Stimulated activated CD8-positive, alpha-beta memory T cell treated with anti-CD3 and anti-CD28 coated beads, Interleukin-4, amount 100 ng/mL, for 1 hour (primary cell): ENCODE measurements at places on chromosomes 2 and 18.

- no peak for DNase-seq
These were observed 12.9 kb downstream of the STAT1 start for GRCh38 chr2:191001032-191001431.

- DNase-seq, result no peak
These were observed 63.2 kb downstream of the CCBE1 start for GRCh38 chr18:59633961-59634485.

- peak; percentile 0 for DNase-seq
These were observed 125.3 kb downstream of the TMEM131 start for GRCh38 chr2:97870396-97870843.

DNA sequence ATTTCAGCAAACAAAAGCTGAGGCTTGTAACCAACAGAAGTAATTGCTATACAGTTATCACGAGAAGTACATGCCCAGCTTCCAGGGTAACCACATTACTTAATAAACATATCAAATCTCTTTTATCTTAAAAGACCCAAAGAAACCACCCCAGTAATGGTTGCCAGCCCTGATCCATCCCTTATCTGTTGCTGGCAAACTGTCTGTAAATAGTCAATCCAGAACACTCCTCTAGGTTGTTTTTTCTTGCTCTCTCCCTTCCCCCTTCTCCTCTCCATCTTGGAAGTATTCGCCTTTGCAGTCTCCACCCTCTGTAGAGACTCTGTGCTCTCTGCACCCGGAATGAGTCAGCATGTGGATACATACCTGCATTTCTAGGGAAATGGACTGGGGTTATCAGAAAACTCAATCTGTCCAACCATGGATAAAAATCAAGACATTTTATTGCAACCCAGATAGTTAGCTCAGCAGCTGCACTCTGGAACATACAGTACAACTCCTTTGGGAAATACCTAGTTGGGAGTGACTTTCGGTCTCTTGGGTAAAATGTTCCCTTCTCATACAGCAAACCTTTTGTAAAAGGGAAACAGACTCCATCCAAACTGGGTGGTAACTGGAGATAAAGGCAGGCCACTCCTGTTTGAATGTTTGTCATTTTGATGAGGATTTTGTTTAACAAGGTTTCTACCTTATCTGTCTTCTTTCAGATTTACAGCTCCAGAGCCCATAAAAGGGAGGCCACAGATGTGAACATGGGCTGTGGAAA is 123.5 kb upstream of the FOSL2 start:
- DNase-seq, result no peak

DNA sequence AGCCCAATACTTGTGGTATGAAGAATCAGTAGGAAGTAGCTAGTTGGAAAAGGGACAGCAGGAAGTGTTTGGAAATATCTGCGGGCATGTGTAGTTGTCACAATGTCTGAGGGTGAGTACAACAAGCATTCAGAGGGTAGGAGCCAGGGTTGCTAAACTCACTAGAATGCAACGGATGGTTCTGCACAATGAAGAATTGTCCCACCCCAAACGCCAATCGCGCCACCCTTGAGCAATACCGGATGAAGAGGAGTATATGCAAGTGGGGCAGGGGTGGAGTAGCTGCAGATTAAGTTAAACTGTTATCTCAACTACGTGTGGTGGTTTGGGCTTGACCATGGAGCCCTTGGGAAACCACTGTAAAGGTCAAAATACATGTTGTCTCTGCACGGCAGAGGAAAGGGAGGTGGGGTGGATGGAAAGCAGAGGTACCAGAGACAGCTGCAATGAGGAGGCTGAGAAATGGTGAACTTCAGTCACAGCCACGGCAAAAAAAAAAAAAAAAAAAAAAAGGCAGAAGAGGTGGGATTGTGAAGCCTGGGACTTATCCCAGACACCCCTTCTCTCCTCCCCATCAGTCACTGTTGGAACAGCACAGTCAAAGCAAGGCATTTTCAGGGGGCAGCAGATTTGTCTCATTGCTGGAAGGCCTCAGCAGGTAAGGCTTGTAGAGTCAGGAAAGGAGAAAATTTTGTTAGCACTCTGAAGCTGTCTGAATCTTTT is 5.2 kb downstream of the CCL20 start:
- DNase-seq, result no peak

DNA sequence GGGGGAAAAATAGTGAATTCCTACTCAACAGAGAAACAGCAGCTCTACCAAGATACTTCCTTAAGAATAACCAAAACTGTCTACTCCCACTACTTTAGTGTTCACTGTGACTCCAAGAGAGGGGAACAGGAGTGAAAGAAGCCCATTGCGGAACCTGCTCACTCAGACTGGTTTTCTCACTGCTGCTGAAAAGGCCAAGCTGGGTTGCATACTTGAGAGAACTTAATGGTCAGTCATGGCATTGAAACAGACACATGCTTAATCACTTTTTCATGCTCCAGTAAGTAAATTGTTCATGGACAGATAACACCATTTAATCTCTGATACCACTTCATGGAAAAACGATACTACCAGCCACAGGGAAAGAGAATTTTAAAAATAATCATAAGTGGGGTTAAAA is 35.7 kb upstream of the SLC8A1 start:
- DNase-seq, result no peak

- DNase-seq, result no peak
These were observed 2.7 kb upstream of the VWA3B start for GRCh38 chr2:98084151-98084868.

DNA sequence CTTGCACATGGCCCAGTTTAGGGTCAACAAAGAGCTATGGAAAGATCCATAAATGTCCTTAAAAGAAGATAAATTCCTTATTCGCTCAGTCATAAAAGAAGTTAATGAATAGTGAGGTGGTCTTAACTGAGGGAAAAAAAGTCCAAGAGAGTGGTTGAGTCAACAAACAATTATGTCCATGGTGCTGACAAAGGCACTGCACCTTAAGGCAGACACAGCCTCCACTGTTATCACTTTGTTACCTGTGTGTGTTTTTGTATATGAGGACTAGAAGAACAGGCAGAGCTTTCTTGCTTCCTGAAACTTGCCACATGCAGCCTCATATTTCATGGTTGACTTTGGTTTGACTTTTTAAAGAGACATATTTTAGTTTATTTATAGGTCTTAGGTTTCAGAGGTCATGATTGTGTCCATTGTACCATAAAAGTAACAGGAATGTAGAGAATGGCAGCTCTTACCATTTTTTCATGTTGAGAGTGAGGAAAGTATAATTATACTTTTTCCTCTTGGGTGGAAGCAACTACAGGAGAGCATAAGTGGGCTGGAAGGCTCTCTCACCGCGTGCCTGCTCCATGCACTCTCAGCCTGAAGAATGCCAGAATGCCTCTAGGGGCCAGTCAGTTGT is 93.6 kb downstream of the XRCC5 start:
- DNase-seq, result no peak

DNA sequence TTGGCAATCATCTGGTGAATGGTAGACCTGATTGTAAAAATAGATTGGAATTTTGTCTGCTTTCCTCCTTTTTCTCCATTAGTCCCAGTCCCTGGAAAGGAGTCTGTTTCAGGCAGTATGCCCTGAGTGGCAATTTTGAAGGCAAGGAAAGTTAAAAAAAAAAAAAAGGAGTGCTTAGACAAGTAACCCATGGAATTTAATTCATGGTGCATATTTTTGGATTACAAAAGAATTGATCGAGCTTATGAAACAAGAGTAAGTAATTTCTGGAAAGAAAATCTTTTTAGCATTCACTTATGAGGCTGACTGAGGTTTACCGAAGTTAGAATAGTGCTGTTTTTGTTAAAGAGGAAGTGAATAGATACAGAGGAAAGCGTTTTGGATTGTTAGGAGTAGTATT is 29.4 kb upstream of the TMEM178A start:
- DNase-seq, result no peak

DNA sequence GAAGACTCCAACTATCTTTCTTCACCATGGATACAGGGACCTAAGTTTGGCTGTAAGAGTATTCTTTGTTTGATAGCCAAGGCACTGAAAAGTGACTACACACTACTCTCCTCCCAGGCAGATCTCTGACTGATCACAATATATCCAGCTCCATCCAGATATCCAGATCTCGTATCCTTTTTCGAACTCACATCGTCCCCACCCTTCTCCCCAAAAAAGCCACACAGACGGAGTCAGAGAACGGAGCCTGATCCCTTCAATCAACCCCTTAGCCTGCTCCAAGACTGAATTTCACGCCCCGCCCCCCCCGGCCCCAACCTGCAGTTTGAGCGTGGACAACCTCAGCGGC is 533 bp downstream of the DHX57 start:
- DNase-seq, result no peak

DNA sequence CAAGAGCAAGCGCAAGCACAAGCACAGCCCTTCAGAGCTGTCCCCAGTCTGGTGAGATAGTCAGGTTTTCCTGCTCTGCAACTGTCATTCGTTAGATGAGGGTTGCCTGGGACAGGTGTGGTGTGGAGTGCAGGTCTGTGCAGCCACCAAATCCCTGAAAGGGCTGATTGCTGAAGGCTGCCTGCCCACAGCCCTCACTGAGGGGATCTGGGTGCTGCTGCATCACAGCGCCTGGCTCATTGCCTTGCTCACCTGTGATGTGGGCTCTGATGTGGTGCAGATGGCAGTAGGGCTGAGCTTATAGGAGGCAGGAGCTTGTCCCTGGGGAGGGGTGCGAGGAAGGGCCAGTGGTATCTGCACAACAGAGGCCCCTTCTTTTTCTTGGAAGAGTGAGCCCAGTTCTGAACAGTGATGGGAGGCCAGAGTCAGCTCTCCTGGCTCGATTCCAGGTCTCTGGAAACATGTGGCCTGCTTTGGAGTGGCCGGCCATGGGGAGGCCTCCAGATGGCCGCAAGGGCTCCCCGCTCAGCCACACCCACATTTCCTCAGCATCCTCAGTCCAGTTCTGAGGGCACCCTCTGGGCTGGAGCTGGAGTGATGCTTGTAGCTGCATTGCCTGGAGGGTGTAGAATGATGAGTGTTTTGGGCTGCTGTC is 11.4 kb downstream of the UBE2F start:
- DNase-seq, result no peak

DNA sequence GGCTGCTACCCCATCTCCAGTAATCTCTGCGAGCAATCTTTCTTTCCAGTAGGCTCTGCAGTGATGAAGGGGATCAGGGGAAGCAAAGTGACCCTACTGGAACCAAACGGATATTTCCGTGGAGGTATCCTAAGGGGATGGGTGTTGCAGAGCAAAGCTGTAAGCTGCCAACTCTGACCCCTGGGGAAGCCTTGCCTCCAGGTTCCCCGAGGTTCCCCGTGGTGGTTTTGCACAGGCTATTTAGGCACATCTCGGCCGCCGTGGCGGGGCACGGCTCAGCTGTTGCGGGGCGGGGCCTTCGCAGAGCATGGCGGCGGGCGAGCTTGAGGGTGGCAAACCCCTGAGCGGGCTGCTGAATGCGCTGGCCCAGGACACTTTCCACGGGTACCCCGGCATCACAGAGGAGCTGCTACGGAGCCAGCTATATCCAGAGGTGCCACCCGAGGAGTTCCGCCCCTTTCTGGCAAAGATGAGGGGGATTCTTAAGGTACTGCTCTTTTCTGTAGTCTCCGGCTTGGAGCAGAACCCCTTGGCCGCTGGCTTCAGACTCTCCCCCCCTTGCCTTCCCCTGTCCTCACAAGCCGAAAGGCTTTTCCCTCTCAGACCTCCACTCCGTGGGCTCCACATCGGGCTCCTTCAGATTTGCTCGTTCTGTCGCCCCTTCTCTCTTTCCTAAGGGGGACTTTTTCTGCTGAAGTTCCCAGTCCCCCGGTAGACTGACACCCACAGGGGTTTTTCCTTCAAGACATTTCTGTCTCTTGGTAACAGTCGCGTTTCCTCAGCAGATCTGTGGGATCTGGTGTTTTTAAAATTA is at the start of gene COMMD1:
TSS of gene COMMD1 (plus strand) at position 303 of the 814 bp plus-strand sequence. CDS start at position 308, 5 bp downstream.
- DNase-seq, result peak; percentile 57

DNA sequence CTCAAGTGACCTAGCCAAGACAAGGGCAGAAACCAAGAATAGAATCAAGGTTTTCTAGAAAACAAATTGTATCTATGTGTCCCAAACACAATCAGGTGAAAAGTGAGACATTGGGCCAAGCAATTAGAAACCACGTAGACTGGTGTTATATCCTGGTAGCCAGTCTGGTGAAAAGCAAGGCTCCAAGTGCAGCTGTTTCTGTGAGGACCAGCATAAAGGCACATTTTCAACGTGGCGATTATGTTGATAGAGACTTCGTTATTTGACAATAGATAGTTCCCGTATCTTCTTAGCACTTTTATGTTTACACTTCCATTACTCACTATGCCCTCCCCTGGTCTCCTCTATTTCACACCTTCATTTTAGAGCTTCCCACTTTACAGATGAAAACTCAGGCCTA is 103.2 kb upstream of the ZFP36L2 start:
- no peak for DNase-seq

DNA sequence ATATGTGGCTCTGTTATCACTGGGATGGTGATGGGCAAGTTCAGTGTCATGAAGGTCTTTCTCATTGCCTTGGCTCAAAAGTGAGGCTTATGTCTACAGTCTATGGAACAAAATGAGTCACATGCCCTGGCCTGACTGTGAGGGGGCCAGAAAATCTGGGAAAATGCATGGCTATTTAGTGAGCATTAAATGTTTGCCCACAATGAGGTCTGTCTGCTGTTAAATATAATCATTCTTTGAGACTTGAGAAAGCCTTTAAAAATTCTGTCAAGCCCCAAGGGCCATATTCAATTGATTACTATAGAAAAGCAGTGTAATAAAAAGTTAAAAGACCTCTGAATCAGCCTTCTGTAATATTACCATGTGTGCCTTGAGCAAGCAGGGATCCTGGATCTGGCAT is 5.5 kb upstream of the RNF144A start:
- no peak for DNase-seq

DNA sequence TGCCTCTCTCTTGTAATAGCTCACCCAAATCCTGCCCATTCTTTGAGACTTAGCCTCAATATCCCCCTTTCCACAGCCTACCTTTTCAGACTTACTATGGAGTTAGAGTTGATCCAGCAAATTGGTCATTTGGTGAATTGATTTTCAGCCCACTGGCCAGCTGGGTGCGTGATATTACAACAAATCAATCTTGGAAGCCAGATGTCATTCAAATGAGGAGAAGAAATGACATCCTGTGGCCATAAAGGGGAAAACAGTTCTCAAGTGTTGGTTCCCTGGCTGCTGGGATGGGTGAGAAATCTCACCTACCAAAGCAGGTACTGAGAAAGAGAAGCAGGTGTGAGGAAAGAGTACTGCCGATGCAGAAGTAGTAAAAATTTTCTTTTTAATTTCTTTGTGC is 36.7 kb upstream of the FOXI3 start:
- no peak for DNase-seq

DNA sequence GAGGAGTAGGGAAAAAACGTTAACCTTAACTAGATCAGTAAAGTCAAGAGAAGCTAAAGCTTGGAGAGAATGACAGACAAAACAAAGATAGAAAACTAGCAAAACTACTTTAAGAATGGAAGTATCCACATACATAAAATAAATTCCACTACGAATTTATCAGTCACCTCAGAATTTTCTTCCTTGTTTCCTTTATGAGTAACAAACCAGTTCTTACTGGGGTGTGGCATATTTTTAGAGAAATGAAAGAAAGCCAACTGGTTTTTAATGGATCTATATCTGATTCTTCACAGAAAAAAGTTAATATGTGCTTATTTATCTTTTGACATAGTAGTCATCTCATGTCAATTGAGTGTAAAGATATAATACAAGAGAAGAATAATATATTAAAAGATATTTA is 2033.7 kb upstream of the CELF4 start:
- no peak for DNase-seq

GRCh38 chr18:59141294-59142068 is 1.8 kb downstream of the SEC11C start:
- no peak for DNase-seq

GRCh38 chr2:172969166-172969565 is 106.5 kb upstream of the MAP3K20 start:
- no peak for DNase-seq

- no peak for DNase-seq
These were observed 33.8 kb downstream of the LCLAT1 start for GRCh38 chr2:30480703-30481322.

GRCh38 chr2:29097569-29097968 is 17.6 kb upstream of the CLIP4 start:
- DNase-seq, result no peak
